ENCODE measurements at places on chromosomes 7 and 10. TPM values are rescaled to one million over a fixed set of nuclear protein-coding genes. Genes with fewer than 3 reads are reported as not detected.
A peak's percentile ranks its signal among the peaks of the same experiment; 100 is the strongest.

DNA sequence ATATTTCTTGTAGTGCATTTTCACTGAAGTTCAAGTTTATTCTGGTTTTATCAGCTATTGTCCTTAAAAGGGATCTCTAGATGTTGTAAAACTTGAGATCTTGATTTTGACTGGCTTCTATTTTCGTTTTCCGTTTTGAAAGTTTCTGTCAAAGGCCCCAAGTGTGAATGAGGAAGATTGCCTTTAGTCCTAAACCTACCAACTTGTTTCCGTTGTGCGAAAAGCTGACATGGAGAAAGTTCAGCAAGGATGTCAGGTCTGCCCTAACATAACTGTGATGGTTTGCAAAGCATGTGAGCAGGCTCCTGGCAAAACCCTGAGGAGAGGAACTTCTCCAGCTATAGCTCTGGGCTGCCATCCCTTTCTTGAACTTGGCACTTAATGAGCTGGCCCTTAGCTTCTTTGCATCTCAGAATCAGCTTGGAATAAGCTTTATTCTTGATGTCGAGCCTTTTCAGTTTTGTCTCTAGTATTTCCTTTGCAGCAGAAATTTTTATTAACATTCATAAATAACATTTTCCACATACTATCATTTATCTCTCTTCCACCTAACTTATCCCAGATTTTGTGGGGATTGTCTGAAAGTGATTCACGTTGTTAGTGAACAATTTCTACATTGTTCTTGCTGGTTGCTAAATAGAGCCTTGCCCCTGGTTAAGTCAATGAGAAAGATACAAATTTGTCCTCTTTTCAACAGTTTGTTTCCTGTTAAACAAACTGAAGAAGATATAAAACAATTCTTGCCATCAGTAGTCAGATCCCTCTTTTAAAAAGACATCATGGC lies 559.4 kb downstream of the SUGCT start:
- no peak for DNase-seq

DNA sequence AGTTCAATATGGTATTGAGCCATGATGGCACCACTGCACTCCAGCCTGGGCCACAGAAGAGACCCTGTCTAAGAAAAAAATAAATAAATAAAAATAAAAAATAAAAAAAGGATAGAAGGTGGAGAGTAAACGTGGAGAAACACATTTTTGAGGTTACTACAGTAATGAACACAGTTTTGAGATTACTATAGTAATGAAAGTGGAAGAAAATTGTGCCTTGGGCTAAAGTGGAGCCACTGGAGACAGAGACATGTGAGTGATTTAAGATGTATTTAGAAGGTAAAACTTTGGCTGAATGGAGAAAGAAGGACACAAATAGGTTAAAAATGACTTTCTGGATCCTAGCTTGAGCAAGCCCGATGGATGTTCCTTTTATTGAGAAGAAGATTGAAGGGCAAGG lies 76.8 kb downstream of the HGF start:
- peak; percentile 13 for DNase-seq

GRCh38 chr7:77455321-77455720 lies 39.2 kb upstream of the GSAP start:
- DNase-seq, result peak; percentile 84

GRCh38 chr10:100825325-100825875 lies 80.0 kb downstream of the PAX2 start:
- no peak for DNase-seq

DNA sequence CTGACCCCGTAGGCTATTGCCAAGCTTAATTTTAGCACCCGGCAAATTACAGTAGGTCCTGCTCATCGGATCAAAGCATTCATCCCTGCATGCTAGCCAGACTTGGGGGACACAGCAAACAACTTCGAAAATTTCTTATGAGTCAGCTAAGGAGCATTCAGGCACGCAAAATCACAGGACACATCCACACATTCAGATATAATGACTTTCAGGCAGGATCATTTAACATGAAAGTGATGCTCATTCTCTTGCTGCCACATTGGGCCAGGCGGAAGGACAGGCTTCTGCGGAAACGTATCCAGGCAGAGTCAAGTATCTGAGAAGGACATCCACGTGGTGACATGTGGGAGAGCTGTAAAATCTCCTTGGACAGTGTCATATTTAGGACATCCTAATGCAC lies 474.0 kb upstream of the NRP1 start:
- DNase-seq, result peak; percentile 16

Gene CPEB3
- 0.86 TPM for total RNA-seq

Gene RAB19
- total RNA-seq, result not detected

Gene HHEX
- total RNA-seq, result not detected

Gene ITIH5
- 0.64 TPM for total RNA-seq

Gene GDI2
- total RNA-seq, result 210 TPM

Data from M059J (cell line).